ENCODE measurements at places on chromosomes 3 and 15.

GRCh38 chr3:180828001-180828720 is 84.3 kb upstream of the FXR1 start:
- no peak for DNase-seq

DNA sequence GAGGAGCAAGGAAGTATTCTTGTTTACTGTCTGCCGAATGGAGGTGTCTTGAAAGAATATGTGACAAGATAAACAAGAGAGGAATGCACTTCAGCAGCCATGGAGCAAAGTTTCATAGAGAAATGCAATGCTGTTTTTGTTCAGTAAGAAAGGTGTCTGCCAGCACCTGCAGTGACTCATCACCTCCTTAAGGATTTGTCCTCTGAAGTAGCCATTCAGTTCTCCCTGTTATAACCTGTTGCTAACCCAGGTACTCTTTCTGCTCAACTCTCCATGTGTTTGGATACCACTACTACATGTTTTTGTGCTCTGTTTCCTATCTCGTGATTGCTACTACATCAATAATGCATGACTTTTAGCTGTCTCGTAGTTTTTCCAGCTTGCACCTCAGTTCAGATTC is 328.9 kb downstream of the CHL1 start:
- no peak for DNase-seq

DNA sequence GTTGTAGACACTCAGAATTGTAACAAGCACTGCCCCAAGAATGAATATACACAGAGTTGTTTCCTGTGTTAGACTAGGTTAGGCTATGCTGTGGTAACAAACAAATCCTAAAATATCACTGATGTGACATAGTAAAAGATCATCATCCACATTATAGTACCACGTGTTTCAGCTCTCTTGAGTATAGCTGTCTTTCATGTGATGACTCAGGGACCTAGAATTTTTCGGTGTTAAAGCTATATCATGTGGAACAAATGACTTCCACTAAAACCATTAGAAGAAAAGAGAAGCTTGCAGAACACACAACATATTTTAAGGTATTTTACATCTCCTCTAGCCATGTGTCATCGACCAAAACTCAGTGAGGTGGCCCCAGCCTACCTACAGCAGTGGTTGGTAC is 307.9 kb upstream of the RBMS3 start:
- DNase-seq, result no peak

DNA sequence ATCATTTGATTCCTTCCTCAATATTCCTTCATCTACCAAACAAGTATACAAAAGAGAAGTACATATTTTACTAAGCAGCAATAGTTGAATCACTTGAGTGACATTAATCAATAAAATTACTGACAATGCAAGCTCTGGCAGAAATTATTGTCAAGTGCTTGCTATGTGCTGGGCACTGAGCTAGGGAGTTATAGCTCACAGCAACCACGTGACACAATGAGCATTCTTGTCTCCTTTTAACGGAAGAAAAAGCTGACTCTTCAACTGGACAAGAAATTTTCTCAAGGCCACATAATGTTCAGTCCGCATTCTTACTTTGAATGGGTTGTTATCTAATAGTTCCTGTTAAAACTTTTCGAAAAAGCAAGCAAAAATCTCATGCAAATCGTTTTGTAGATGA is 500.1 kb downstream of the PYDC2 start:
- no peak for DNase-seq

DNA sequence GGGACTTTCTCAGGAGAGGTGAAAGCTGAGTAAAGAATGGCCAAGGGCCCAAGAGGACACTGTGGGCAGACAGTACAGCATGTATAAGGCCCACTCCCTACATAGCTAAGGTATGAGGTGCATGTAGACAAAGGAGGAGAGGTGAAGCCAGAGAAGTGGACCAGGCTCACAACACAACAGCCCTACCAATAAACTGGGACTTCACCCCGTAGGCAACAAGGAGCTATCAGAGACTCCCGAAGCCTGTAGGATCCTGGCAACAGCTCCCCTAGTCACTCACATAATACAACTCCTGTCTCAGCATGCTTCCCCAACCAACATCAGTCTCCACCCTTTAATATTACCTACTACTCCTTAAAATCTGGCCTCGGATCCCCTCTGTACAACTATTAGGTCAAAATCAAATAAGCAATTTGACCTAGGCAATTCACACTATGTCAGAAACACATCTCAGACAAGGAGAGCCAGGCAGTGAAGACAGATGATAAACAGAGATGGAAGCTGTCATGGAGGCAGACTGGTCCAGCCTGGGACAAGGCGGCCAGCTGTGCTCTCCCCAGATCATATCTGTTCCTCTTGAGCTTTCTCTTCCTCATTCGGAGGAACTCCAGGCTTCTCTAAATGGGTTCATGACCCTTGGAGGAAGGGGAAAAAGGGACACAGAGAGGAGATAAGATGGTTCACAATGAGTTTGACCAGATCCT is 1.4 kb downstream of the XXYLT1 start:
- no peak for DNase-seq

DNA sequence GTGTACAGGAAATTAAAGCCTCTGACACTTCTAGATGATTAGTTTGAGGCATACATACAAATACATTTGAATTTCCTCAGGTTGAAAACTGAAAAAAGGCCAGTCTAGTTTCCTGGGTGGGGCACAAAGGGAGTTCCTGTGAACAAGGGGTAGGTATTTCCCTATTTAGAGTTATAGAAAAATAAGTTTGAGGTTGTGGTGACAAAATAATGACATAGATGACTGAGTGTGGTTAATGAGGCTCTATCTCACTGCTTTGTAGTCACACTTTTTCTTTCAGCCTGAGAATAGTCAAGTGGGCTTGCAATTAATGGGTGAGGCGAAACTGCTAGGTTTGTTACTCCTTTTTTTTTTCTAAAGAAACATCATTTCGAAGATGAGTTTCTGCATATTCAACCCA is 4.3 kb downstream of the SLCO3A1 start:
- DNase-seq, result peak; percentile 58

GRCh38 chr15:74830868-74831267 is 4.4 kb downstream of the CPLX3 start:
- no peak for DNase-seq

DNA sequence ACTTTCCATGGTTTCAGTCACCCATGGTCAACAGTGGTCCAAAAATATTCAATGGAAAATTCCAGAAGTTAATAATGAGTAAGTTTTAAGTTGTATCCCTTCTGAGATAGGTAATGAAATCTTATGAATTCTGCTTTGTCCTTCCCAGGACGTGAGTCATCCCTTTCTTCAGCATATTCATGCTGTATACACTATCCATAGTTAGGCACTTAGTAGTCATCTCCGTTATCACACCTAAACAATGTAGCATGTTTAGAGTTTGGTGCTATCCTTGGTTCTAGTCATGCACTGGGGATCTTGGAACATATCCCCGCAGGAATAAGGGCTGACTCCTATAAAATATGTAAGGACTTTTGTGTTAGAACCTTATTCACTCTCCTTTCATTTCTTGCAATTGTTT is 153.2 kb downstream of the UNC13C start:
- no peak for DNase-seq

- DNase-seq, result no peak
These were observed 35.2 kb downstream of the DNASE1L3 start for GRCh38 chr3:58175437-58176184.

DNA sequence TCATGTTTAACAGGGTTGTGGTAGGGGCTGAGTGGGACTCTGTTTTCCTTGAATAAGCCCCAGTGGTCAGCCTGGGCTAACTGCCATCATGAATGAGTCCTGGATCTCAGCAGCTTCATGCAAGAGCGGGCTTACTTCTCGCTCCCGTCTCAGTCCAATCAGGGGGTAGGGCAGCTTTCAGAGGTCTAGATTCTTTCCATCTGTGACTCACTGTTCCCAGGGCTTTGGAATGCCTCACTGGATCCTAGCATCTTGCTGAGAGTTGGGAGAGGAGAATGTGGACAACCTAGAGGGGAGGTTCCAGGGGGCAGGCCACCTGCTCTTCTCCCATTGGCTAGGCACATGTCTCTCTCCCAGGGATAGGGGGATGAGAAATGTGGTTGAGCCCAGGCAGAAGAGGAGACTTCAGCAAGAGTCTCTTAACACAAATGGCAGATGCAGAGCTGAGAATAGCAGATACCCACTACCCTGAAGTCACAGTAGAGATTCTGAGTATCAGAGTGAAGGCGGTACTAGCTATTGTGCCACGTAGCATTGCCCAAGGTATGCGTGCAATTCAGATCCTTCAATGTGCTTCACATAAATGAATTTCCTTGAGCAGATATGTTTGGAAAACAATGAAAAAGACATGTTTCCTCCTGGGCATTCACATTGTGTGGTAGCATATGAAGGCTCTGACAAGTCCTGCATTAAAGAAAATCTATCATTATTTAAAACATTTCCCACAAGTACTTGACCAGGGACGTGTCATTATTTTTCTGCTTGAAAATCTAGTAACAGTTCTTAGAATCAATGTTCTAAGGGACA is 257.7 kb upstream of the PROK2 start:
- DNase-seq, result no peak

DNA sequence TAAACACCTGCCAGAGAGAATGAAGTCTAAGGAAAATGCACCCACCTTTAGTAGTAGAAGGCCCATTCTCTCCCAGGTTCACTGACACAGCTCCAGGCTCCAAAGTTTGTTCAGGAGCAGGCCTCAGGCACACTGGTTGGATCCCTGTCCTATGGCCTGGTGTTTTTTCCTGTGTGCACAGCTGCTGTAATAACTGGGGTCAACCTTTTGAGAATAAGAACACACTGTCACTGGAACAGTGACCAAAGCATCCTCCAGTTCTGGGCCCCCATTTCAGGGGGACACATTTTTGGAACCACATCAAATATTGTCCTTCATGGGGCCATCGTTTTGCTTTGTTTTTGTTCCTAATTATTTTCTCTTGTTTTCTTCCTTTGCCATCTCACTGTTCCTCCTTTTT is 95.8 kb downstream of the ARNT2 start:
- no peak for DNase-seq

GRCh38 chr3:46477145-46477544 is 12.4 kb upstream of the LTF start:
- no peak for DNase-seq

DNA sequence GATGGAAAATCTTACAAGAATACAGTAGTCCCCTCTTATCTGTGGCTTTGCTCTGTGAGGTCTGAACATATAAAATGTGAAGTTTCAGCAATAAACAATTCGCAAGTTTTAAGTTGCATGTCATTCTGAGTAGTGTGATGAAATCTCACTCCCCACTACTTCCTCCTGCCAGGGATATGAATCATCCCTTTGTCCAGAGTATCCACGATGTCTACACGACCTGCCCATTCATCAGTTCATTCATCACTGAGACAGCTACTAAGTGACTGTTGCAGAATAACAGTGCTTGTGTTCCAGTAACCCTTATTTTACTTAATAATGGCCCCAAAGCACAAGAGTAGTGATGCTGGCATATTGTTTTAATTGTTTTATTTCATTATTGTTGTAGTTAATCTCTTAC is 489.2 kb upstream of the UBE2E2 start:
- DNase-seq, result no peak

DNA sequence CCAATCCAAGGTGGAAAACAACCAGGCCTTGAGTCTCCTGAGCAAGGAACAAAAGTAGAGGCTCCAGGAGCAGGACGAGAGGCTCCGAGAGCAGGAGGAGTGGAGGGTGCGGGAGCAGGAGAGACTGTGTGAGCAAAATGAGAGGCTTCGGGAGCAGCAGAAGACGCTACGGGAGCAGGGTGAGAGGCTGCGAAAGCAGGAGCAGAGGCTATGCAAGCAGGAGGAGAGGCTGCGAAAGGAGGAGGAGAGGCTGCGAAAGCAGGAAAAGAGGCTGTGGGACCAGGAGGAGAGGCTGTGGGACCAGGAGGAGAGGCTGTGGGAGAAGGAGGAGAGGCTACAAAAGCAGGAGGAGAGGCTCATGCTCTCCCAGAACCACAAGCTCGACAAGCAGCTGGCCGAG is 60.3 kb upstream of the UBE2Q2 start:
- no peak for DNase-seq

DNA sequence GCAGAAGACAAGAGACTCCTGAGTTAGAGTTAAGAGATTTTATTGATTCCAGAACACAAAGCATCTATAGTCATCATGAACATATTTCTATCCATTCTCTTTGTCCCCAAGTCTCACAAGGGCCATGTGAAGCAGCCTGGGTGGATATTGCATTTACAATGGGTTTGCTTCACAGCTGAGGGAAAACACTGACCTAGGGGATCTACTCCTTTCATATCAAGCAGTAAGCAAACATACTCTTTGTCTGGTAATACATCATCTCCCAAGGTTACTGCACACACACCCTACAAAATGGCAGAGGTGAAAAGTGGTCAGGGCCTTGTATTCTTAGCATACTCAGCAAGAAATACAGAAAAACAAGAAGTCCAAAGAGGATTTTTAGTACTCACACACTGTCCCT is 267.7 kb upstream of the BCHE start:
- no peak for DNase-seq

- DNase-seq, result no peak
These were observed 27.8 kb downstream of the STAC start for GRCh38 chr3:36408146-36408545.

GRCh38 chr15:92715758-92716157 is 60.2 kb upstream of the FAM174B start:
- DNase-seq, result no peak

- no peak for DNase-seq
These were observed 32.5 kb upstream of the ZKSCAN7 start for GRCh38 chr3:44522494-44522933.

GRCh38 chr3:182244222-182244971 is 532.7 kb downstream of the SOX2 start:
- no peak for DNase-seq

GRCh38 chr3:190424108-190424477 is 25.6 kb downstream of the TMEM207 start:
- no peak for DNase-seq

GRCh38 chr3:177041730-177042551 is 155.3 kb downstream of the TBL1XR1 start:
- DNase-seq, result no peak

DNA sequence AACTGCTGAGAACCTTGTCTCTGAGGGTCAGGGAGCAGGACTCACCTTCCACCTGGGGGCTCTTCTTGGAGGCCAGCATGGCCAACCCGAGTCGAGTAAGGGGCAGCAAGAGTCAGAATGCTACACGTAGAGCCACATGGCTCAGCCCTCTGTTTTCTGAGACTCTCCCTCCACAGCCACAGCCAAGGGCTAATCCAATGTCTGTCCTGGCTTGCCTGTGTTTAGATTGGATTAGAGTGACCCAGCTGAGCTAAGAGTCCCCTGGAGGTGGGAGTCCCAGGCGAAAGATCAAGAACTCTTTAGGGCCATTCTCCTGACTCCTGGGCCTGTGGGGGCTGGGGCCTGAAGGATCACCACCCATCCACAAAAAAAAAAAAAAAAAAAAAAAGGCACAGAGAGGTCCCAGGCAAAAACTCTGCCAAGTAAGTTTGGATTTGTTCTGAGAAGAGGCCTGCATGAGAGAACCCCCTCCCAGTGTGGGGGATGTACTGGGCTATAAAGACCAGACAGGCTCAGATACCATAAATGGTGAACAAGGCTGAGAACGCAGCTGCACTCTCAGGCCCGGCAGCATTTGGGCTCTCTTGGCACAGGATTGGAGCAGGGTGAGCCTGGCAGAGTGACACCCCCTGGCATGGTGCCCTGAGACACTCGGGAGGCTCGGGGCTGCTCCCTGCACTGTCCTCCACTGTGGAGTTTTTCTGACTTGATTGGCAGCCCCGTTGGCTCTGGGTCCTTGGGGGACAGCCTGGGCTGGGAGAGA is 88.0 kb upstream of the OSBPL11 start:
- no peak for DNase-seq
